ENCODE measurements at places on chromosomes 3 and 15.

DNA sequence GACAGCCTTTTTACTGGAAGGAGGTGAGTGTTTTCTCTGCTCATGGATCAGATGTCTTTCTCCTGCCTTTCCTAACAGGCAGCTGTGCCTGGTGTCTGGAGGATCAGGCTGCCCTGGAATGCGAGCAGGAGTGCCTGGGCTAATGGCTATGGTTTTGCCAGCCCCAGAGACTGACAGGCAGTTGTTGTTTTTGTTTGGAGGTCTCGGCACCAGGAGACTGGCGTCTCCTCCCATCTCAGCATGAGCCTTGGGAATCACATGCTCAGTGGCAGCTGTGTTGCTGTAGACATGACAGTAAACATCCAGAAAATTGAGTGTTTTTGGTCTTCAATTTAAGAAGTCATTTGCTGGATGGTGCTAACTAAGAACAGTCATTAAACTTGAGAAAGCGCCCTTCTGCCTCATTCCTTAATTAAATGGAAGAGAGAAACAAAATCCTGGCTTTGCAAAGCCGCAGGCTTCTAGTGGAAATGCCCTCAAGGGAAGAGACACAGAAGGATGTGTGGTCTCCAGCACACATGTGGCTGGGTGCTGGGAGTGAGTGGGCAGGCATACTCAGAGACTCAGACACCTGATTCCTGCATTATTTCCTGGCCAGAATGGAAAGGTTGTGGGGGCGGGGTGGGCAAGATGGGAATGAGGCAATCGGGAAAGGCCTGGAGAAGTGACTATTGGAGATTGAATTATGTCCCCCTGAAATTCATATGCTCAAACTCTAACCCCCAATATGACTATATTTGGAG is 97.0 kb upstream of the NMNAT3 start:
- no peak for DNase-seq

- no peak for DNase-seq
Observed at GRCh38 chr3:195438371-195438770, 4.4 kb downstream of the ACAP2 start.

DNA sequence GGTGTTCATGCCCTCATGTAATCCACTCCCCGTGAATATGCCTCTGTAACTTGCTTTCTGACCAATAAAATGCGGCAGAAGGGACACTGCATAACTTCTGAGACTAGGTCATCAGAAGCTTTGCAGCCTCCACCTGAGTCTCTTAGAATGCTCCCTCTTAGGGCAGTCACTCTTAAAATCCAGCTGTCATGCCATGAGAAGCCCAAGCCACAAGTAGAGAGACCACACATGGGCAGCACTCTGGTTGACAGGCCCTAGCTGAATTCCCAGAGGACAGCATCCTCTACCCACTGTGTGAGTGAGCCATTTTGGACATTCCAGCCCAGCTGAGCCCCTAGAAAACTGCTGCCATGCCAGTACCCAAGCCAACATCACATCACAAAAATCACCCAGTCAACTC is 41.4 kb downstream of the SCAPER start:
- DNase-seq = no peak

- no peak for DNase-seq
Observed at GRCh38 chr3:163657088-163657487, 1421.2 kb downstream of the SI start.

- no peak for DNase-seq
Observed at GRCh38 chr15:57772223-57772957, 65.9 kb downstream of the POLR2M start.

DNA sequence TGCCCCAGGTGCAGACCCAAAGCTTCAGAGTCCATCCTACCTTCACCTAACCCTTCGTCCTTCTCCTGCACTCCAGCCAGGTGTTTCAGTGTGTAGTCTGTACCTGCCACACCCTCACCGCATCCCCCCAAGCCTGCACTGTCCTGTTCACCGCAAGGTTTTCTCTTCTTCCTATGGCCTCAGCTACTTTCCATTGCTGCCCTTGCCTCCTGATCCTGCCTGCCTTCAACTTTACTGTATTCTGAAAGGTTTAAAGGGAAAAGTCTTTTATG is 9.3 kb downstream of the GPR160 start:
- DNase-seq = no peak

DNA sequence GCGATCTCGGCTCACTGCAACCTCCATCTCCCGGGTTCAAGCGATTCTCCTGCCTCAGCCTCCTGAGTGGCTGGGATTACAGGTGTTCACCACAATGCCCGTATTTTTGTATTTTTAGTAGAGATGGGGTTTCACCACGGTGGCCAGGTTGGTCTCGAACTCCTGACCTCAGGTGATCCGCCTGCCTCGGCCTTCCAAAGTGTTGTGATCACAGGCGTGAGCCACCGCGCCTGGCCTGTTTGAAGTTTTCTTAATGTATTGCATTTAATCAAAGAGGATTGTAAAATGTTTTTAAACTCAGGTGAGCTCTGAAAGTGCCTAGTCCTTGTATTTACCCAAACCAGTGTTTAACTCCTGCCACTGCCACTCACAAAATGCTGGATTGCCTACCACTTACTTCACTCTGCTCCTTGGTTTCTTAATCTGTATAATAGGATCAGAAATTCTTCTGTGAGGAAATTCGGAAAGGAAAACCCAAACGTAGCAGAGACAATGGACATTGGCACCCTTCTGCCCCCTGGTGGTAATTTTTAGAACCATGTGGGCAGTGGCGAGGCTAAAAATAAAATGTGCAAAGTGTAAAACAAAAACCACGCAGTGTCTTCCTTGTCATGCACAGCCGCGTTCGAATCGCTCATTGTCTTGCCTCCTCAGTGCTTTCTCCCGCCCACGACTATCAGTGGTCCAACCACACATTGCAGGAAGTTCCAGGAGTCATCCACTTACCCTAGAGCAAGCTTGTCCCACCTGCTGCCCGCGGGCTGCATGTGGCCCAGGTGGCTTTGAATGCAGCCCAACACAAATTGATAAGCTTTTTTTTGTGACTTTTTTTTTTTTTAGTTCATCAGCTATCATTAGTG is 27.3 kb downstream of the CEP19 start:
- DNase-seq = peak; percentile 75

DNA sequence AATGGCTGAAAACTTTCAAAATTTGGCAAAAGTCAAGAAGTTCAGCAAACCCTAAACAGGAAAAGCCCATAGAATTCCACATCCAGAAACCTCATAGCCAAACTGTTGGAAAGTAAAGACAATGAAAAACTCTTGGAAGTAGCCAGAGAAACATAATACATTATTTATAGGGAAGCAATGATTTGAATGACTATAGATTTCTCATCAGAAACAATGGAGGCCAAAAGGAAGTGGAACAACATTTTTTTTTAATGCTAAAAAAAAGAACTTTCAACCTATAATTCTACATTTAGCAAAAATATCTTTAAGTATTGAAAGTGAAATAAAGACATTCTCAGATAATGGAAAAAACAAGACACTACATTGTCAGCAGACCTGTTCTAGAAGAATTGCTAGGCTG is 30.2 kb downstream of the ALPK3 start:
- no peak for DNase-seq

DNA sequence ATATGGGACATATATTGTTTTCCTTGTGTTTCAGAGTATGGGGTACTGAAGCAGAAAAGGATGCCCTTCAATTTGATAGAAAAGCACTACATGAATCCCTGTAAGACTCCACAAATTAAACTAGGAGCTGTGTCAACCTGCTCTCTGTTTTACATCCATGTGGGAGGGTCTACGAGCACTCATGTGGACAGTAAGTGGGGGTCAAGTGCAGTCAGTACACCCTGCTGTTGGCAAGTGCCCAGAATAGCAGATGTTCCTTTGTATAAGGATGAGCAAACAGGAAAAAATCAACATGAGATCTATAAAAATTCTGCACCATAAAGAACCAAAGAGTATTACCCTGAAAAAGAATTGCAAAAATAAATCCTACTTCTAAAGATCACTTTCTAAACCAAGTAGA is 659.9 kb downstream of the SI start:
- DNase-seq = no peak

- no peak for DNase-seq
Observed at GRCh38 chr15:42723068-42723467, 13.9 kb downstream of the CDAN1 start.

DNA sequence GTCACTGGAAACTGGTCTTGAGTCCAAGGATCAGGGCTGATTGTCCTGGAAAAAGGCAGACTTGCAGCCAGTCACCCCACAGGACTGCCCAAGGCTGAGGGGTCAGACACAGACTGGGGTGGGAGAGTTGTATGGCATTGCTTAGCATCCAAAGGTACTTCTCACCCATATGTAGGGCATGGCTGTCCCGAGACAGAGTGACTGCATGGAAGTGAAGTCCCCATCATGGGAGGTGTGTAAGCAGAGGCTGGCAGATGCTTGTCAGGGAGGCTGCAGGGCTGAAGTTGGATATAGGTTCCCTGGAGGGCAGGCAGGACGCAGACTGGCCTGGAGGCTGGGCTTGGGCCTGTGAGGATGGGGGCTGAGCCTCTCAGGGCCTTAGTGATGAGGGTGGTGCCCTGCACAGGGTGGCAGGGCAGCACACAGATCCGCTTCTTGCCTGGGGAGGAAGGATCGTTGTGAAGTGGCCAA is 31.1 kb downstream of the PSTPIP1 start:
- DNase-seq = no peak

GRCh38 chr15:42994546-42994945 is 74.0 kb upstream of the TTBK2 start:
- DNase-seq = no peak

DNA sequence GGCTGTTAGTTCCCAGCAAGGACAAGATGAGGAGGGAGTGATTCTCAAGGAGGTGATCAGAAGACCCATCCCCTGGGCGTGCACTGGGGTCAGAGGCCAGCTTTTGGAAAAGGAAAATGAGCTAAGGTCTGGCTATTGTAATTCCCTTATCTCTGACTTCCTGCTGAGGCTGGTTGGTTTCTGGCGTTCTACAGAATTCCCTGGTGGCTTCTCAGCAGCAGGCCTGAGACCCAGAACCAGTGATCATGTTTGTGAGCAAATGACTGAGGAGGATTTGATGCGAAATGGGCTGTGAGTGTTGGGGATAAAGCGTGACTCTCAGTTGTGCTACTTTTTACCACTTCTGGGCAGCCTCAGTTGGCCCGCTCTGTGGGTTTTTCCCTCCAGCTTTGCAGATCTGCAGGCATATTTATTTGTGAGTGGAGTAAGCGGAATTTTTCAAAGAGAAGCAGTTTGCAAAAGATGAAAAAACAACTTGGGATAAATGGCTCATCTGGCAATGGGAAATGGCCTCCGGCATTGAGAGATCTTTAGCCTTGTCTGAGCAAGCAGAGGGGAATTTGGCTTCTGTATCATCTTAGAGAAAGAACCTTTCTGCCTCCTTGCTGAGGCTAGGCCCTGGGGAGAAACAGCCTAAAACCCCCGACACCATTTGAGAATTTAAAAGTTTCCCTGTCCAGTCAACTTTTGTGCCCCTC is 102.7 kb downstream of the SLCO3A1 start:
- no peak for DNase-seq
